ENCODE measurements at places on chromosomes 5 and 9.

- no peak for DNase-seq
Observed at GRCh38 chr5:143011585-143011984, 241.4 kb downstream of the ARHGAP26 start.

- DNase-seq: no peak
Observed at GRCh38 chr9:89850631-89851325, 246.0 kb downstream of the GADD45G start.

DNA sequence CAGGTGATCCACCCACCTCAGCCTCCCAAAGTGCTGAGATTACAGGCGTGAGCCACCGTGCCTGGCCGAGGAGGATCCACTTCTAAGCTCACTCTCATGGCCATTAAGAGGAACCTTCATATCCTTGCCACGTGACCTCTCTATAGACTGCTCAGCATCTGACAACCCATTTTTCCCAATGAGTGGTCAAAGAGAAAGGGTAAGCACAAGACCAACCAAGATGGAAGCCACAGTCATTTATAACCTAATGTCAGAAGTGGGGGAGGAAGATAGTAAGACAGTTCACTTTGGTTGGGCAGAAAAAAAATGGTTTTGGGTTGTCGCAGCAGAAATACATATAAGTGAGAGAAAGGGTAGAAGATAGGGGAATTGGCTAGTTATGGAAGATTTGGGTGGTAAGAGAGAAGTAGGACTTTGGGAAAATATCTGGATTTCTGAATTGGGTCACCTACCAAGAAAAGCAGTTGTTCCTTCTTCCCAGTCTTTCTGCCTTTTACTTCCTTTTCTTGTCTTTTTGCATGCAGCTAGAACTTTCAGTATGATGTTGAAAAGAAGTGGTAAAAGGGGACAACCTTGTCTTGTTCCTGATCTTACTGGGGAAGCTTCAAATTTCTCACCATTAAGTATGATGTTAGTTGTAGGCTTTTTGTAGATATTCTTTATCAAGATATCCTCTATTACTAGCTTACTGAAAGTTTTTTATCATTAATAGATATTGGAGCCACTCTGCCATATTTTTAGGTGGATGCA lies 15.6 kb downstream of the SNX2 start:
- DNase-seq: no peak

- no peak for DNase-seq
Observed at GRCh38 chr5:82018462-82018861, 46.6 kb downstream of the ATG10 start.

DNA sequence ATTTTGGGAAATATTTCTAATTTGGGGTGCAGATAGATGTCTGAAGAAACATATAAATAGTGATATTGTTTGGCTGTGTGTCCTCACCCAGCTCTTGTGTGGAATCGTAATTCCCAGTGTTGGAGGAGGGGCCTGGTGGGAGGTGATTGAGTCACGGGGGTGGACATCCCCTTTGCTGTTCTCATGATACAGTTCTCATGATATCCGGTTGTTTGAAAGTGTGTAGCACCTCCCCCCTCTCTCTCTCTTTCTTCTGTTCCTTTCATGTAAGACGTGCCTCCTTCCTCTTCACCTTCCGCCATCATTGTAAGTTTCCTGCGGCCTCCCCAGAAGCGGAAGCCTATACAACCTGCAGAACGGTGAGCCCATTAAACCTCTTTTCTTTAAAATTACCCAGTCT lies 11.4 kb upstream of the ADAMTS16 start:
- no peak for DNase-seq

DNA sequence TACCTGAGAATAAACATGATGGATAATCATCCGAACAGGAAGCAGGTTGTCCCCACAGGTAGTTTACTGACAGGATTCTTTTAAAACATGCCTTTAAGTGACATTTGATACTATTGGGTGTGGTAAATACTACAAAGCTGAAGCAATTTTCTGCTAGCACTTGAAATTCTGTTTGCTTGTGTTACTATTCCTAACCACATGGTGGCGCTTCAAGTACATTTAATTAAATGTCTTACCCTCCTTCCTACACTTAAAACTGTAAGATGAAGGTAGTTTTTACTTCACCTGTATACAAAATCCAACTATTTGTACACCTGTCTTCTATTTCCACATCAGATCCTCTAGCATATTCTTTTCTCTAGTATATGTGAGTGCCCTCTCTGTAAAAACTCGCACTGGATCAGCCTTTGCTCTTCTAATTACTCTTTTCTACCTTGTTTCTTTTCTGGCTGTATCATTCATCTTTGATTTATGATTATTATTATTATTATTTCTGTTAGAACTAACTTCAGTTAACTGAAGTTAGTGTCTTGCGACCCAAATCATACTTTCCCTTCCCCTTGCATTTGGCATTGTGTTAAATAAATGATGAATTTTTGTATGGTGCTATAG lies 18.4 kb downstream of the SLC25A46 start:
- no peak for DNase-seq
